ENCODE measurements at places on chromosomes 3 and 15.
A peak's percentile ranks its signal among the peaks of the same experiment; 100 is the strongest.

DNA sequence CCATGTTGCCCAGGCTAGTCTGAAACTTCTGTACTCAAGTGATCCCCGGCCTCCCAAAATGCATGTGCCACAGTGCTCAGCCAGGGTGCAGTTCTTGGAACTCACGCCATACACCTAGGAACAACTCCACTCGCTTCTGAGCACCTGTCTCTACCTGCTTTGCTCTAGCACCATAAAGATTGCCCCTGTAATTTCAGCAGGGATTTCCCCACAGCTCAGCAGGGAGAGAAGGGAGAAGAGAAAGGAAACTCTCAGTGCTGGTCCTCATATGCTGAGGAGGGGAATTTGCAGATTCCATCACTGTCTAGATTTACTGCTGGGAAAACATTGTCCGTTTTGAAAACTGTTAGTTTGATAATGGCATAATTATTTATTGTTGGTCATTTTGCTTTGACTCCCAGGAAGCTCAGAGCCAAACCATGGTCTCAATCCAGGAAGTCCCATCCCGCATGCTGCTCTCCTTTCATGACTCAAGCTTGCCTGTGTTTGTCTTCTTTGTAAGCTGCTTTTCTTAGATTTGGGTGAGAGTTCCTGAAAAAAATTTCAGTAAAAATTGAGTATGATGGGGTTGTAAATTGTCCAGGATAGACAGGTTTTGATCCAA, 24.2 kb downstream of the TRIM71 start:
- peak; percentile 40 for DNase-seq

DNA sequence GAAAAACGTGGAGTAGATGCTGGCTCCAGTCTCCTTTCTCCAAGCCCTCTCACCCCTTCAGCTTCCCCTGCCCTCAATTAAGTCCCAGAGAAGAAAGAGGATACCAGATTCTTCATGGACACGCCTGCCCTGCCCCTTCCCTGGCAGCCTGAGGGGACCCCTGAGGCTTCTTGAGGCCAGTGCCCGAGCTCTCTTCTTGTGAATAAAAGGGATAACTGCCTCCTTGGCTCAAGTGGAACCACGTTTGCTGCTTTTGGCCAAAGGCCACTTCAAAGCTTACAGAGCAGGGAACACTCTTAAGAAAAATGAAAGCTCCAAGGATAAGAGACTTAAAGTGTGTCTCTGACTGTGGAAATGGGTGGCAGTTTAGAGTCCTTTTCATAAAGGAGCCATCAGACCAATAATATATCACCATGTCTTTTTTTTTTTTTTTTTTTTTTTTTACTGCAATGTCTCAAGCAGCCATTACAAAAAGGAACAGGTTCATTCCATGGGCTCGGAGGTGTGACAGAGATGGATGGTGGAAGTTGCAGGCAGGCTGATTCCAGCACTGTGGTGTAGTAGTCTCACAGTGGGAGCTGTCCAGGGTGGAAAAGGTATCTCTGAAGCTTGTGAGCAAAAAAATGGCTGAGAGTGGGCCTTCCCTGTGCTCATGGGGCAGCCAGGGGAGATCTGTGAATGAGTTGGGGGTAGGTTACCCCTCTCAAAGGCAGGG, 108.8 kb downstream of the SEMA5B start:
- DNase-seq = no peak

- DNase-seq = no peak
These were observed 13.3 kb upstream of the SRPRB start for GRCh38 chr3:133792171-133792763.

GRCh38 chr3:87710028-87710427, 348.8 kb downstream of the CGGBP1 start:
- no peak for DNase-seq

- no peak for DNase-seq
These were observed 291.5 kb upstream of the ARHGEF26 start for GRCh38 chr3:153829606-153830170.

DNA sequence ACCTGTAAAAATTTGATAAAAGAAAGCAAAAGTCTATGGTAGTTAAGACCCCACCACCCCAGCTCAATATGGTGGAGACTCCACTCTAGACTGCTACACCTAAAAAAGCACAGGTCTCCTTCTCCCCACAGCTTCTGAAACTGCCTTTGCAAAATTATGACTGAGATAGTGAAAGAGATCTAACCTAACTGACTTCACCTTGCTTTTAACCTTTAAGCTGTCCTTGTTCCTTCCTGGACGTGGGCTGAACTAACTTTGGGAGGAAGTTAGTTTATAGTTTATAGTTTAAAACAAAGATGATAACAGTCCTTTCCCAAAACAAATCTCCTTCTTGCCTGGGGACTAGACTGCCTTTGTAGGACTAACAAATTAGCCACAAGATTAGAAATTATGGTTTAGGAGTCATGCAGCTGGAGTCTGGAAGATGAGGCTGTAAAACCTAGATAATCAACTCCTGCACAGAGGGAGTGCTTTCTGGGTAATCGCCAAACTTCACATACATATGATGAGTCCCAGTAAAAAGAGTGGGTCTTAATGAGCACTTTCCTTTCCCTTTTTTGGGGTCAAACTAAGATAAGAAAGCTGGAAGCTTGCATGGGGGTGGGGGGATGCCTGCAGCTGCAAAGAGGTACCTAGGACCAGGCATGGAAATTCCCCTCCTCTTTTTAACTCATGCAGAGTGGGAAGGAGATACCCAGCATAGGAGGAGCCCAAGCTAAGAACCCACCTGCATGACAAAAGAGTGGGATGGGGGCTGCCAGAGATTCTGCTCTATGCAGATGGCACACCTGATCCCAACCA, 17.5 kb downstream of the CCR8 start:
- no peak for DNase-seq

DNA sequence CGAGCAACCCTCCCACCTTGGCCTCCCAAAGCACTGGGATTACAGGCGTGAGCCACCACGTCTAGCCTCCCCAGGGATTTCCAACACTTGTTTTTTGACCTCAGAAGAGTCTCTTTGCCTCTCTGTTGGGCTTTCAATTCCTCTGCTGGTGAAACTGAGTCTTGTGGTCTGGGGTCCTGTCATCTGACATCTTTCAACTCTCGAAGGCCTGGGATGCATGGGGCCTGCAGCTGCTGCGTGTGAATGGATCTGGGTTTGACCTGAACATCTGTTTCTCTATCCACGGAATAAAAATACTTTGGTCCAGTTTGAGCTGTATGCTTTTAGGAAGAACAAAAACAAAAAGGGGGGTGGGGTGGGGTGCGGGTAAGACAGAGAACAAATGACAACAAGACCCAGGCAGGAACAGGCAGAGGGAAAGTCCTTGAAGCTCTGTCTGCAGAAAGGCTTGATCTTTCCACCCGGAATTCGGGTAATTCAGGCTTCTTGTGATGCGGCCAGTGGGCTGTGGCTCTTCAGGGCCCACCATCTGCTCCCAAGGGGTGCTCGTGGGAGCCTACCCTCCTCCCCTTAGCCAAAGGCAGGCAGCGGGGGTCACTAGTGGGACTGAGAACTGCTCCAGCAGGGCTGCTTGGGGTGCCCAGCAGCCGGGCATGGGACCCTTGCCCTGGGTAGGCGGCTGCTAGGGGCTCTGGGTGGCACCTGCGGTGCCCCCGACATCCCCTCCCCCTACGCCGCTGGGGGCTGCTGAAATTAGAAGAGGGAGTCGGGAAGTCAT, 71.5 kb downstream of the SLC12A8 start:
- no peak for DNase-seq

DNA sequence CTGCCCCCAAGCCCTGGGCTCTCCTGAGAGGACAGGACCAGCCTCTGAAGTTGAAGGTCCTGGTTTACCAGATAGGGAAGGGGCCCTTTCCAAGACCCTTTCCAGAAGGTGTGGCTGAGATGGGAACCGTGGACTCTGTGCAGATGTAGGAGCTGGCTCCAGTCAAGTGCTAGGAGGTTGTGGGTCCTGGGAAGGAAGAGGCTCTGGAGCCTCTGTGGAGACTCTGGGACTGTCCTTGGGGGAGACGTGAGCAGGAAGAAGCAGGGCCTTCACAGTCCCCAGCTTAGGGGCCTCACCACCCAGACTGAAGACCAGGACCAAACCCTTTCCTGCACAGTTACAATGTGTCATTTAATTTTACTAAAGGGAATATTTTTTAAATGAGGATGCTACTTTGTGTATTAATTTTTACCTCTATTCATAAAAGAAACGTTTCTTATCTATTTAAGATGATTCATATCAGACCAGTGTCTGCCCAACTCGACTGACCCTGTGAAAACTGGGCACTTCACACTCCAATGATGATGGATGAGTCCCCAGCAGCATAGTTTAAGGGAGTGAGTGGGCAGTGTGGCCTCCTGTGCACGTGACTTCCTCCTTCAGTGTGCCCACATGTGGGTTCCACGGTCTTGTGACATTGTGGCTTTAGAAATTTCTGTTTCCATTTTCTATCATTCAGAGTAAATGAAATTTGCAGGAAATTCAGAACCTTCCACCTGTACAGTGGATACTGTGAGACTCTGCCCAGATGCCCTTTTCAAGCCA, 10.9 kb downstream of the CCR5AS start:
- DNase-seq = no peak

DNA sequence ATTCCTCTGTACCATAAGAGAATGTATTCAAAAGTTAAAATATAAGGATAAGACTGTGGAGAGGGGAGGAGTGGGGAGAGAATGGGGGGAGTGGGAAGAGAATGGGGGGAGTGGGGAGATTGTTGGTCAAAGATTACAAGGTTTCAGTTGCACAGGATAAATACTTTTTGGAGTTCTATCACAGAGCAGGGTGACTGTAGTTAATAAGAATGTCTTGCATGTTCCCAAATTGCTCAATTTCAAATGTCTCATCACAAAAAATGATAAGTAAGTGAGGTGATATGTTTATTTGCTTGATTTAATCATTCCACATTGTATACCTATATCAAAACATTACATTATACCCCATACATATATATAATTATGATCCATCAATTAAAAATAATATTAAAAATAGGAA, 23.0 kb upstream of the MEF2A start:
- DNase-seq = no peak

GRCh38 chr3:101010296-101010695, 17.1 kb upstream of the ABI3BP start:
- no peak for DNase-seq

- no peak for DNase-seq
These were observed 30.5 kb upstream of the RIOX2 start for GRCh38 chr3:98002717-98003116.

GRCh38 chr3:47042231-47042791, 62.8 kb downstream of the NBEAL2 start:
- DNase-seq = no peak

DNA sequence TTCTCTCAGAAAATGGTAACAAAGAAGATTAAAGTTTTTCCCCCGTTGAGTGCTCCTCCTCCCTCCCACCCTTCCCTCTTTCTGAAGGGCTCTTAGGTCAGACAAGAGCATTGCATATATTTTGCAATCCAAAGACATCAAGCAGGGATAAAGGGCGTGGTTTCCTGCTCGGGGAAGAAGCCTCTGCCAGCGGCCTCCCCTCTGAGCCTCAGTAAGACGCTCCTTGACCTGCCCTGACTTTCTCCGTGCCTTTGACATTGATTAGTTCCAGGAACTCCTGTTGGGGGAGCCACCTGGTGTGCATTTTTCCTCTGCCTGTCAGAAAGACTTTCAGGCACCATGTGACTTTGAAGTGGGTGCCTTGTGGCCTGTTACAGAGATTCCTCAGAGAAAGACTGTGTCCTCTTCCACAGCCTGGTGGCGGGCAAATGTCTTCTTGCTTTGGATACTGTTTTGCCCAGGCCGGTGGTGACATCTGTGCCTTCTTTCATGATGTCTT, 87.2 kb upstream of the TBL1XR1 start:
- peak; percentile 57 for DNase-seq

GRCh38 chr3:56379723-56380287, 88.5 kb downstream of the ERC2 start:
- no peak for DNase-seq

GRCh38 chr3:173750095-173750494, 352.6 kb downstream of the NLGN1 start:
- DNase-seq = no peak

GRCh38 chr3:12400616-12401194, 83.6 kb upstream of the TSEN2 start:
- no peak for DNase-seq

DNA sequence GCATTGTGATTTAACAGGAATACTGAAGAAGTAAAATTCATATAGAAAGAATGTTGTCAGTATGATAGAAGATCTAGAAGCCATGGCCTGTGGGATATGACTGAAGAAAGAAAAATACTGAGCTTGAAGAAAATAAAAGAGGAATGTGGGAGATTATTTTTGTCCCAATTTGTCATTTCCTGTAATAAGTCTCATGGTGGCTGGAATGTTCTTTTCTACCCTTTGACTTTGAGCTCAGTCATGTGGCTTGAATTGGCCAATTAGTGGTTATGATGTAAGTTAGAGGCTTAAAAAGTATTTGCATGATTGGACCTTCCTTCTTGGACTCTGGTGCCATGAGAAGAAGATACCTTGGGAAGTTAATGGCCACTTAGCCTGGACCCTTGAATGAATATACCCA, 14.1 kb downstream of the APH1B start:
- DNase-seq = no peak

GRCh38 chr15:72070817-72071447, 47.0 kb downstream of the MYO9A start:
- no peak for DNase-seq

DNA sequence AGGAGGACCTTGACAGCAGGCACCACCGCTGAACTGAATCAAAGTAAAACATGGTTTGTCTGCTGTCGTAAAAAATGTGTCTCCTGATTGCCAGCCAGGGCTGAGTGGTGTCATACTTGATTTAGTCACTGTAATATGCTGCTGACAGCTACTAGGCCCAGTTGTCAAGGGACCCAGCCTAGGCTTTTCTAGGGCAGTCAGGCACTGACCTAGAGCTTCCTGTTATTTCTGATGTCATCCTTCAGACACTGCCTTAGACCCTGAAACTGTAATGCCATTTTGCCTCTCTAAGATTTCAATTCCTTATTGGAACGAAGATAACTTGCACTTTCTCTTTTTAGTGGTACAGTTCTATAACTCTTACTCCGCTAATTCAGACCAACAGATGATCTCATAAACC, 2.6 kb upstream of the MRPL3 start:
- no peak for DNase-seq

GRCh38 chr15:80996247-80996646, 4.5 kb upstream of the TLNRD1 start:
- no peak for DNase-seq

Measured in ecto neural progenitor cell (in vitro differentiated cells).